Caco-2 (cell line): ENCODE measurements at places on chromosomes 4 and X.

- no peaks in the 10 kb centered on the region for H3K4me1 ChIP-seq
- DNase-seq, result no peak
- no peak overlapping the region for H3K27ac ChIP-seq
- H3K4me3 ChIP-seq, result no peak overlapping the region
- no peaks in the 10 kb centered on the region for H3K36me3 ChIP-seq
- no peaks in the 10 kb centered on the region for H3K27me3 ChIP-seq
Measured at GRCh38 chr4:184251670-184251980, 34.0 kb upstream of the ENPP6 start.

DNA sequence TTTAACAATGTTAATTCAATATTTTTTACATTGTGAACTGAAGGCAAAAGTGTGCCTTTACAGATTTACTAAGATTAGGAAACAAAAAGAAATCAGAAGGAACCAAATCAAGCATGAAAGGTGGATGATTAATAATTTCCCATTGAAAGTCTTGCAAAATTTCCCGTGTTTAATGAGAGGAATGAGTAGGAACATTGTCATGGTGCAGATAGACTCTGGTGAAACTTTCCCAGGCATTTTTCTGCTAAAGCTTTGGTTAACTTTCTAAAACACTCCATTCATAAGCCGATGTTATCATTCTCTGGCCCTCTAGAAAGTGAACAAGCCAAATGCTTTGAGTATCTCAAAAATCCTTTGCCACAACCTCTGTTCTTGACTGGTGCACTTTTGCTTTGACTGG lies 1522.8 kb upstream of the PABPC4L start:
- no peaks in the 10 kb centered on the region for H3K4me1 ChIP-seq
- H3K36me3 ChIP-seq, result no peaks in the 10 kb centered on the region
- no peak overlapping the region for H3K27ac ChIP-seq
- no peak overlapping the region for H3K4me3 ChIP-seq
- H3K27me3 ChIP-seq, result no peaks in the 10 kb centered on the region
- no peak for DNase-seq

- H3K4me1 ChIP-seq, result no peaks in the 10 kb centered on the region
- no peaks in the 10 kb centered on the region for H3K36me3 ChIP-seq
- H3K4me3 ChIP-seq, result no peak overlapping the region
- DNase-seq, result peak; percentile 15
- H3K27me3 ChIP-seq, result no peaks in the 10 kb centered on the region
Measured at GRCh38 chrX:38513112-38513742, 48.1 kb upstream of the TSPAN7 start.

DNA sequence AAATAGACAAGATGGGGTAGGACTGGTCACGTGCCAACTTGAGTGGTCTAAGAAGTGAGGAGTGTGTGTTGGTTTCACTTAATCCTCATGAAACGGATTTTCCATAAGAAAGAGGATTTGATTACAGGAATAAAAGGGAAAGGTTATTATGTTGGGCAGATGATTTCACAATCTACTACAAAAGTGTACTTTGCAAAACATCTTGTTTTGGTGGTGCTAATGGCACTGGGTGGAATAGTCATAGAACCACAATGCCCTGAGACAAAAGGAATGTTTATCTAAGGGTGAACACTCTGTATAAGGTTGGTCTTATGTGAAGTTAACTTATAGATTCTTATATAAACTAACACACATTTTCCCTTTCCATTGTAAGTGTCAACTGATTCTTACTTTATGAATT lies 45.6 kb downstream of the GLUD2 start:
- H3K27me3 ChIP-seq, result no peaks in the 10 kb centered on the region
- H3K4me3 ChIP-seq, result no peak overlapping the region
- no peaks in the 10 kb centered on the region for H3K4me1 ChIP-seq
- H3K36me3 ChIP-seq, result no peaks in the 10 kb centered on the region
- H3K27ac ChIP-seq, result no peak overlapping the region

GRCh38 chr4:118682928-118683327 lies 2.3 kb upstream of the METTL14 start:
- H3K4me1 ChIP-seq, result peaks cover 4% of the 10 kb centered on the region; the same call in 1 of the 2 replicates
- no peaks in the 10 kb centered on the region for H3K27me3 ChIP-seq
- peak; percentile 11 for DNase-seq
- no peak overlapping the region for H3K4me3 ChIP-seq

DNA sequence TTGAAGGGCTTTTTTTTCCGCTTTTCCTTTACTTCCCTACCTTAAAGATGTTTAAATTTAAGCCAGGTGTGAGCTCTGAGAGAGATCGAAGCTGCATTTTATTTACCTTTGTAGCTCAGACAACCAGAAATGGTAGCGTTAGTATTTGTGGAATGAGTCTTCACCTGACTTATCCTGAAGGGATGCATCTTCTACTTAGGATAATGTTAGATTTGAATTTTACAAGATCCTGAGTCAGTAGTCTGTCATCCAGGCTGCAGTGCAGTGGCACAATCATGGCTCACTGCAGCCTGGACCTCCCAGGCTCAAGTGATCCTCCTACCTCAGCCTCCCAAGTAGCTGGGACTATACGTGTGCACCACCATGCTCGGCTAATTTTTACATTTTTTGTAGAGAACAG lies 26.2 kb downstream of the TMSB4X start:
- H3K4me3 ChIP-seq, result no peak overlapping the region
- no peak for DNase-seq
- H3K4me1 ChIP-seq, result peaks cover 22% of the 10 kb centered on the region
- H3K36me3 ChIP-seq, result no peaks in the 10 kb centered on the region

GRCh38 chr4:38461342-38461741 lies 202.7 kb upstream of the KLF3 start:
- DNase-seq, result no peak
- no peaks in the 10 kb centered on the region for H3K36me3 ChIP-seq
- H3K27ac ChIP-seq, result no peak overlapping the region
- no peak overlapping the region for H3K4me3 ChIP-seq
- H3K4me1 ChIP-seq, result no peaks in the 10 kb centered on the region
- H3K27me3 ChIP-seq, result no peaks in the 10 kb centered on the region
